ENCODE measurements at places on chromosomes 4 and X.

DNA sequence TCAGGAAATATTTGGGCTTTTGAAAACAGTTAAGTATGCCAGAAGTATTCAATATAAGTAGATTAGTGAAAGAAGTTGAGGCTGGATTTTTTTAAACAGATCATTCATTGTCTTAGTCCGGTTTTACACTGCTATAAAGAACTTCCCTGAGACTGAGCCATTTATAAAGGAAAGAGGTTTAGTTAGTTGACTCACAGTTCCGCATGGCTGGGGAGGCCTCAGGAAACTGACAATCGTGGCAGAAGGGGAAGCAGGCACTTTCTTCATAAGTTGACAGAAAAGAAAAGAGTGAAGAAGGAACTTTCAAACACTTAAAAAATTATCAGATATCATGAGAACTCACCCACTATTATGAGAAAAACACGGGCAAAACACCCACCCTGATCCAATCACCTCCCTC, 31.1 kb upstream of the CYLC1 start:
- no peak for DNase-seq

DNA sequence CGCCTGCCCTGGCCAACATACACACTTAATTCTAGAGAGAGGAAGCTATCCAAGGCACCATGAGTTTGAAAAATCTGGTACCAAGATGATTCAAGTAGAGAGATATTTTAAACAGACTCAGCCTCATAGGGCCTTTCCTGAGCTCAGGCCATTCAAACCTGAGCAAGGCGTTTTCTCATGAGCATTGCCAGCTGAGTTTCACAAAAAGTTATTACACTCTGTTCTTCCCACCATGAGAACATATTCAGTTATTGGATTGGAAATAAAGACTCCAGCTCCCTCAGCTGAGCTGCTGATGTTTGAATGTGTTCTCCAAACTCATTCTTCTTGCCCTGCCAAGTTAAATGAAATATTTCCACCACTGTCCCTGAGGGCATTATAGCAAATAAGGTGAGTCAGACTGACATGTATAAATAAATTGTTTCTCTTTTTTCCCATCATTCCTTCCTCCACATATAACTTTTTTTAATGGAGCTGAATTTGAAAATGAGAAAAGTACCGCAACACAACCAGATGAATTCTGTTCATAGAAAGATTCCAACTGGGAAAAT, 429.6 kb downstream of the RAB28 start:
- DNase-seq = no peak

GRCh38 chr4:158856852-158857251, 88.0 kb downstream of the FNIP2 start:
- DNase-seq = no peak

GRCh38 chrX:7330556-7330955, 182.6 kb upstream of the PUDP start:
- no peak for DNase-seq

DNA sequence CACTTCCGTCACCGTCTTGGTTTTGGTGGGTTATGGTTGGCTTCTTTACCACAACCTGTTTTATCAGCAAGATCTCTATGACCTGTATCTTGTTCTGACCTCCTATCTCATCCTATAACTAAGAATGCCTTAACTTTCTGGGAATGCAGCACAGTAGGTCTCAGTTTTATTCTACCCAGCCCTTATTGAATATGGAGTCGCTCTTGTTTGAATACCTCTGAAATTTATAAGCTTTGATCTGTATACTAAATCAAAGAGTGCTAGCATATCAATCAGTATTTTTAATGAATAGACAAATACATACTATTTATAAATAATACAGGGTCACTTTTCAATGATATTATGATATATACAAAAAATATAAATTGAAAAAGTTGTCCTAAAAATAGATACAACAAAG, 690.0 kb downstream of the TRAM1L1 start:
- DNase-seq = no peak

DNA sequence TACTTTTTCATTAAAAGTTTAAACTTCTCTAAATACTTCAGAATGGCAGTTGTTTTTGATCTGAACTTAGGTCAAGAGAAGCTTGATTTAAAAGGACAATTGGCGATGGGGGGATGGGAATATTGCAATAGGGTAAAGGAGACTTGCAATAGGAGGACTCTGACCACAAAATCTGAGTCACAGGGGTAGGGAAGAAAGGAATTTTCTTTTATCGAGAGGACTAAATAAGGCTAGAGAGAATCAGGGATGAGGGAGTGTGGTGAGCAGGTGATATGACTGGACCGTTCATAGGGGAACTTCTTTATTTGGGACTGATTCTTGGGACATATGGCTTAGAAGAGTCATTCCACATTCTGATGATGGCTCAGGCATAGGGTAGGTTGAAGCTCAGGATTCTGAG, 1260.2 kb downstream of the ADGRL3 start:
- DNase-seq = no peak

- DNase-seq = no peak
Measured at GRCh38 chr4:112552668-112553067, 36.7 kb upstream of the NEUROG2 start.

- DNase-seq = no peak
Measured at GRCh38 chrX:153921070-153921469, 5.0 kb downstream of the ARHGAP4 start.

GRCh38 chr4:185902654-185903053, 90.7 kb upstream of the SORBS2 start:
- DNase-seq = no peak

DNA sequence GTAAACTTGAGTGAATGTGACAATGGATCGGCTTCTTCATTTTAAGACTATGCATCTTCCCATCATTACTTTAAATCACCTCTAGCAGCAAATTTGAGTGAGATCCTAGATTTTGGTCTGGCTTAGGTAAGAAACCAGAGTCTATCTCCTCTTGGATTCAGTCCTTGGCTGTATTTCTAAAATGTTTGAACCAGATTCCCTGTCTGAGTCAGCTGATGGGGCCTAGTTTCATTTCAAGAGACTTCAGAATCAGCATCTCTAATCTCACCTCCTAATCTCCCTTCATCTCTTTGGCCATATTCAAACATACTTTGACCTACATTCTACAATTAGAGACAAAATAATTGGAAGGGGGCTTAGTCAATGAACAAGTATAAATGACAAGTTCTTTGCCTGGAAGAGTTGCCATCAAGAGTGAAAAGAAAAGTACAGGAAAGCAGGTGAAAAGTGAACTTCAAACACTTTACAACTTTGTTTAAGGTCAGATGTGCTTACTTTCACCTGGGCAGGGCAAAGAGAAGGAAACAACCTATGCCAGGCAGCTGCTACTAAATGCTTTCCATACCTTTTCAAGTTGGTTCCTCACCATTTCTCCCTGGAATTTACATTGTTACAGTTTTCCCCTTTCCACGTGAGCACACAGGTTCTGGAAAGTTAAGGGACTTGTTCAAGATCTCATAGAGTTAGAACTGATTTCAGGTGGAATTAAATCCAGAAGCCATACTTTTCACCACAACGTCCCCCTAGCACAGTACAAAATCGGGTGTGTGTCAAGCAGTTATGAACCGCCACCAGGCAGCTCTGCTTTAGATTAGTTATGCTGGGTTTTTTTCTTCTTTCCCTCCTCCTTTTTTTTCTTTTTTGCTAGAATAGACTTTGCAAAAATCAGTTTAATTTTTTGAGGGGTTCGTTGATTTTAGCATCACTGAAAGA, 30.7 kb upstream of the PITX2 start:
- no peak for DNase-seq

- DNase-seq = no peak
Measured at GRCh38 chrX:153709726-153710674, 14.2 kb downstream of the BCAP31 start.

GRCh38 chr4:31094474-31094873, 374.3 kb downstream of the PCDH7 start:
- no peak for DNase-seq

GRCh38 chr4:184416913-184417734, 57.2 kb downstream of the IRF2 start:
- DNase-seq = no peak

DNA sequence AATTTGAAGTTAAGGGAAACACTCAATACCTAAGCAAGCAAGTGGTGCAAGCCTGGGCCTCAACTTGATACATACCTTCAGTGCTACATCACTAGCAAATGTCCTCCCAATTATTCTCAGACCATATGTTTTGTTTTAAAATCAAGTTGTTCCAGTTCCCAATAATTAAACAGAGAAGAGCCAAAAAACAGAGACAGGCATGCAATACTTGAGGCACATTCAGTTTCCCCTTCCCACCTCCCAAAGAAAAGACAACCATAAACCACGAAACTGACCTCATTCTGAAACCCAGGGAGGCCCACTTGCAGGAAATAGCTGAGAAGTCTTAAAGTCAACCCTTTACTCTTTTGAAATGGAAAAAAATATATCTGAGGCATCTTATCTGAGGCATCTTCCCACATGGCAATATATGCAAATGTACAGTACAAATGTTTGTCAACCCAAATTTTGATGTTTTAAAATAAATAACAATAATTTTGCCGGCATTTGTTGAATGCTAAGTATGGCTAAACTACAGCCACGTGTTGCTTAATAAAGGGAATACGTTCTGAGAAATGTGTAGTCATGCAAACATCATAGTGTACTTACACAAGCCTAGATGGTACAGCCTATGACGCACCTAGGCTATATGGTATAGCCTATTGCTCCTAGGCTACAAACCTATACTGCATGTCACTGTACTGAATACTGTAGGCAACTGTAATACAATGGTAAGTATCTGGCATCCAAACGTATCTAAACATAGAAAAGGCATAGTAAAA, 147.5 kb downstream of the TSPAN5 start:
- DNase-seq = no peak

GRCh38 chr4:10647846-10648245, 36.7 kb downstream of the CLNK start:
- no peak for DNase-seq

DNA sequence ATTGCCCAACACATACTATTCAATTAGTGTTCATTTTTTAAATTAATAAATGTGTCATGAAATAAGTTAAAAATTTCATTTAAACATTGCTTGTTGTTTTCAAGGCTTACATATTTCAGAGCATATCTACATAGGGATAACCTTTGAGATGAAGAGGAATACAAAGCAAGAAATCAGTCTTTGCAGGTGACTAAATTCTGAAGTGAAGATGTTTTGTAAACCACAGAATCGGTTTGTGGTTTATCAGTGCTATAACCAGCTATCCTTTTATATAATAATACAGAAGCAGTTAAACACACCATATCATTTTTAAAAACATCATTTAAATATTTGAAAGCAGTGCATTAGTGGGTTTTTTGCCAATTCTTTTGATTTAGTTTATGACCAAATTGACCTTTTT, 26.9 kb downstream of the FAM241A start:
- DNase-seq = no peak

DNA sequence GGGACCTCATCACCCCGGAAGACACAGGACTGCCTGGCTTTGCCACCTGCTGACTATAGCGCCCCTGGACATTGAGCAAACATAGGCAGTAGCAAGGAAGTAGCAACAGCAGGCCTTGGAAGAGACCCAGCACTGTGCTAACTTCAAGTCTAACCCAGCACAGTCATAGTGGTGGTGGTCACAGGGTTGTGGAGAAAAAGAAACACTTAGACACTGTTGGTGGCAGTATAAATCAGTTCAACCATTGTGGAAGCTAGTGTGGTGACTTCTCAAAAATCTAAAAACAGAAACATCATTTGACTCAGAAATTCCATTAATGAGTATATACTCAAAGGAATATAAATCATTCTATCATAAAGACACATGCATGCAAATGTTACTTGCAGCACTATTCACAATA, 874.0 kb upstream of the EPHA5 start:
- DNase-seq = no peak

- no peak for DNase-seq
Measured at GRCh38 chrX:81259020-81259713, 57.3 kb downstream of the SH3BGRL start.
